ENCODE measurements at places on chromosomes 2 and 18.

GRCh38 chr18:22701795-22702194, 231.3 kb upstream of the RBBP8 start:
- DNase-seq: no peak

- no peak for DNase-seq
These were observed 42.9 kb downstream of the MMADHC start for GRCh38 chr2:149544692-149545091.

DNA sequence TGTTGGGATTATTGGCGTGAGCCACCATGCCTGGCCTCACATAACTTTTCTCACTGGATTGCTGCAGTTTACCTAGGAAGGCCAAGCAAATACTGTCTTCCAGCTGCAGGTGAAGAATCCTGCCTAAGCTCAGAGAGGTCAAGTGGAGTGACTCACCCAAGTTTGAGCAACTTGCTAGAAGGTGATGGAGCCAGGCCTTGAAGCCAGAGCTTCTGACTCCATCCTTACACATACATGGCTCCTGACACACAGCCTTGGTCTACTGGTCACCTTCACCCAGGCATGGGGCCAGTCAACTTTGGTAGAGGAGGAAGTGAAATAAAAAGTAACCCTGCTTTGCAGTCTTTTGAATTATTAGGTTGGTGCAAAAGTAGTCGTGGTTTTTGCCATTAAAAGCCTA, 93.5 kb downstream of the VWA3B start:
- DNase-seq: no peak

DNA sequence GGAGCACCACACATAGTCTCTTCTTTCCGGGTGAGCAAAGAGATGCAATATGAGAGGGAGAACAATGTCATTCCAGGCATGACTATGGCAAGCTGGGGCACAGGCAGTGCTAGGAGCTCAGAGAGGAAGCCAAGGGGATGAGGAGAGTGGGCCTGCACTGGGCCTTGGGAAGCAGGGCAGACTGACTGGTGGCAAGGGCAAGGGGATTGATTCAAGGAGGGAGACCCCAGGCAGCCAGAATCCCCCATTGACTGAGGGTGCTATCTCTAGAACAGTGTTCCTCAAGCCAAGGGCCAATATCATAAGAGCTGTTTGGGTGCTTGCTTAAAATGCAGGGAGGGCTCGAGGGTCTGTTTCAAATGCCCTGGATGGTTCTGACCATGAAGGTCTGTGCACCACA, 36.1 kb downstream of the MARCO start:
- DNase-seq: no peak

DNA sequence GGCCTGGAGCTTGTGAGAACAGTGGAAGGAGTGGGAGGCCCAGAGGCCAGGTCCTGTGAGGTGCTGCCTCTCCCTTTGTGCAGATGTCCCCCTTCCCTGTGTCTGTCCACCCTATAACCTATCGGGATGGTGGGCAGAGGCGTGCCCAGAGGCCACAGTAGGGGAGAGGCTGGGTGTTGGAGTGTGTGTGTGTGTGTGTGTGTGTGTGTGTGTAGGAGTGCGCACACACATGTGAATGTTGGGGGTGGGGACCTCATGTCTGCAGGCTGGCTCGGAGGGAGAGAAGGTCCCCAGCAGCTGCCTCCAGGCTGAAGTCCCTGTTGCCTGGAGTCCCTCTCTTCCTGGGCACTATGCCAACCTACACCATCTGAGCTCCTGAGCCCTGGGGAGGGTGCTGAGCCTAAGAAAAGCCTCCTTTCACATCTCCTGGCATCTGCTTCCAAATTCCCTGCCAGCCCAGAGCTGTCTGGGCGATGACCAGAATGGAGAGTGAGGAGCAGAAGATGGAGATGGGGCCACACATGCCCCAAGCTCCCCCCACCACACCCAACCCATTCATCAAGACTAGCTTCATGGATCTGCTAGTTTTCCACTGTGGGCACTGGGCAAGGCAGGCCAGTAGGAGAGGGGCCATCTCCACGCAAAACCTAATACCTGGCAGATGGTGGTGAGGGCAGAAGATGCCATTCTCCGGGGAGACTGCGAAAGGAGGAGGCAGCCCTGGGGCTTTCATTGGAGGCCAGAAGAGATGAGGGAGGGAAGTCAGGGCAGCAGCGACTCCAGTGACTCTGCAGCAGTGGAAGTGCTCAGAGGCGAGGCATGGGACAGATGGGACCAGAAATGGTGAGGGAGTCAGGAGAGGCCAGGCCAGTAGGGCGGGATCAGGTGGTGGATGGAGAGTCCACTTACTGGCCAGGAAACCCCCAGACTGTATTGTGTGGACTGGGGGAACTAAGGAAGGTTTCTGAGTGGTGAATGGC, 20.3 kb downstream of the KCNK3 start:
- DNase-seq: no peak

GRCh38 chr2:177322801-177323261, 58.3 kb upstream of the NFE2L2 start:
- DNase-seq: no peak

GRCh38 chr2:74833418-74834233, at the start of gene HK2:
TSS of gene HK2 (plus strand) at chr2:74834127. CDS start at chr2:74834581, 454 bp downstream.
- peak; percentile 100 for DNase-seq

GRCh38 chr18:40985436-40985835, 969.6 kb upstream of the PIK3C3 start:
- no peak for DNase-seq

GRCh38 chr18:10759241-10759640, 233.4 kb downstream of the NAPG start:
- no peak for DNase-seq

- no peak for DNase-seq
These were observed 335.3 kb downstream of the PTPRM start for GRCh38 chr18:7902399-7902839.

GRCh38 chr2:241891315-241891987, 21.9 kb downstream of the RTP5 start:
- no peak for DNase-seq

- DNase-seq: no peak
These were observed 29.5 kb upstream of the SAP130 start for GRCh38 chr2:128057334-128057733.

DNA sequence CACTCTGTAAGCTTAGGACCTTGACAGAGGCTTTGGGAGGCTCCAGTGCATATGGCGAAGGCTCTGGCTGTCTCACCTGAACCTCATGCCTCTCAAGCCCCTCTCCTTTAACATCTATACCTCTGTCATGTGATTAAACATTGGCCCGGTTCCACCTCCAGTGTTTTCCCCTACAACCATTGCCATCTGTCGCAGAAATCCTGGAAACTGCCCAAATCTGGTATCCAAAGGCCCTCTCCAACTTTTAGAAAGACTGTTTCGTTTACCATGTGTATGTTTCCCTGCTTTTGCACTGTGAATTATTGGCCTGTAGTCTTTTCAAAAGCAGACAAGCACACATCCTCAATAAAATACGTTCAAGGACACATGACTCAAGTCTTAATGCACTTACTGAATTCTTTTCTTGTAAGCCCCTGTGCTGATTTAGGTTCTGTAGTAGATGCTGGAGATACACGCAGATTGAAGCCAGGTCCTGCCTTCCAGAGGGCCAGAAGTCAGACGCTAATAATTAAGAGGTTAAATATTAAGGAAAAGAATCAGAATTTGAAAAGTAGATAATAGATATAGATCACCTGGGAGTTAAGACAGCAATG, 386.4 kb upstream of the SLC14A2 start:
- DNase-seq: no peak

DNA sequence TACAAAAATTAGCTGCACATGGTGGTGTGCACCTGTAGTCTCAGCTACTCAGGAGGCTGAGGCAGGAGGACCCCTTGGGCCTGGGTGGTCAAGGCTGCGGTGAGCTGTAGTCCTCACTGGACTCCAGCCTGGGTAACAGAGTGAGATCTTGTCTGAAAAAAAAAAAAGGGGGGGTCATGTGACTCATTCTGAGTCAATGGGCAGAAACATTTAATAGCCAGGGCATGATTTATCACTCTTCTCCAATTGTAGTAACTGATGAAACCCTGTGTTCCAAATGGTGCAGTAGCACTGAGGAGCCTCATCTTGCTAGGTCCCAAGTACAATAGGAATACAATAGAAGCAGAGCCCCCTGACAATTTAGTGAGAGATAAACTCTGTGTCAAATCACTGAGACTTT, 78.9 kb upstream of the CCDC68 start:
- no peak for DNase-seq

GRCh38 chr2:227407591-227408151, 19.9 kb upstream of the SCYGR1 start:
- DNase-seq: no peak

DNA sequence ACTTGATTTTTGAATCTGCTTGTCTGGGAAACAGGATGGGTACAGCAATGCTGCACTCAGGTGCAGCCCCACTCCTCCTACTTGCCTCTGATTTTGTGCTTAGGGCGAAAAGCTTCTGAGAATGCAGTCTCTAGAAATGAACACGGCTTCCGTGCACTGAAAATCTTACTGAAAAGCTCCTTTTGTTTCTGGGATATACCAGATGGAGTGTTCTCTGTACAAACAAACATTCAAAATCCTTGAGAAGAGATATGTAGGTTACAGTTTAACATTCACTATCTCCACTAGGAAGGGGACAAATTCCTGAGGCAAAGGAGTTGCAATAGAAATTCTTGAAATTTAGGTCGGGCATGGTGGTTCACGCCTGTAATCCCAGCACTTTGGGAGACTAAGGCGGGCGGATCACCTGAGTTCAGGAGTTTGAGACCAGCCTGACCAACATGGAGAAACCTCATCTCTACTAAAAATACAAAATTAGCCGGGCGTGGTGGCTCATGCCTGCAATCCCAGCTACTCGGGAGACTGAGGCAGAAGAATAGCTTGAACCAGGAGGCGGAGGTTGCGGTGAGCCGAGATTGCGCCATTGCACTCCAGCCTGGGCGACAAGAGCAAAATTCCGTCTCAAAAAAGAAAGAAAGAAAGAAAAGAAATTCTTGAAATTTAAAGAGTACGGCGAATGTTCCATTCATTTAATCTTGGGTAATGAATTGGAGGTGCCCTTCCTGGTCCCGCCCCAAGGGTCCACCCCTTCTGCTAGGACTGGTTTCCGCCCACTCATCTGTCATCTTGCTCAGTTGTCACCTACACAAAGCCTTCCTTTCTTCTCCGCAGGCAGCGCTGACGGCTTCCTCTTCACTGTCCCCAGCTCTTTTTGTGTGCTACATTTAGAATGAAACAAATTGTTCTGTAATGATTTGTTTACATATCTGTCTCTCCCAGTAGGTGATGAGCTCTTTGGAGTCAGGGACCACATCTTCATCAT, 92.4 kb downstream of the SOCS6 start:
- DNase-seq: no peak

- DNase-seq: no peak
These were observed 68.3 kb upstream of the MRPS9 start for GRCh38 chr2:104969564-104969963.

DNA sequence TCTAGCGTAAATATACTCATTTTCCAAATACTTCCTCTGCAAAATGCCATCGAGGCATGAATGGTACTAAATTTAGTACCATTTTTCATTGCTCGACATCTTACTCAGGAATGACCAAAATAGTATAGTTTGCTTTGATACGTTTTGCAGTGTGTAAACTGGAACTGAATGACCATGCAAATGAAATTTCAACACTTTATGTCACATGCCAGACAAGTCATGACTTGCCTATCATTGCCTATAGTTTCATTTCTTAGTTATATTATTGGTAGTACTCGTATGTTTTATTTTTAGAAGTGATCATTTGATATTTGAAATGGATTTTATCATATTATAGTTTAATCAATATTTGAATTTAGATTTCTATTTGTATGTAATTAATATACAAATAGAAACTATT, 9.1 kb downstream of the MSTN start:
- no peak for DNase-seq

GRCh38 chr2:129756276-129756675, 223.2 kb upstream of the RAB6C start:
- no peak for DNase-seq

GRCh38 chr2:38243186-38243880, 133.7 kb downstream of the ATL2 start:
- DNase-seq: no peak

DNA sequence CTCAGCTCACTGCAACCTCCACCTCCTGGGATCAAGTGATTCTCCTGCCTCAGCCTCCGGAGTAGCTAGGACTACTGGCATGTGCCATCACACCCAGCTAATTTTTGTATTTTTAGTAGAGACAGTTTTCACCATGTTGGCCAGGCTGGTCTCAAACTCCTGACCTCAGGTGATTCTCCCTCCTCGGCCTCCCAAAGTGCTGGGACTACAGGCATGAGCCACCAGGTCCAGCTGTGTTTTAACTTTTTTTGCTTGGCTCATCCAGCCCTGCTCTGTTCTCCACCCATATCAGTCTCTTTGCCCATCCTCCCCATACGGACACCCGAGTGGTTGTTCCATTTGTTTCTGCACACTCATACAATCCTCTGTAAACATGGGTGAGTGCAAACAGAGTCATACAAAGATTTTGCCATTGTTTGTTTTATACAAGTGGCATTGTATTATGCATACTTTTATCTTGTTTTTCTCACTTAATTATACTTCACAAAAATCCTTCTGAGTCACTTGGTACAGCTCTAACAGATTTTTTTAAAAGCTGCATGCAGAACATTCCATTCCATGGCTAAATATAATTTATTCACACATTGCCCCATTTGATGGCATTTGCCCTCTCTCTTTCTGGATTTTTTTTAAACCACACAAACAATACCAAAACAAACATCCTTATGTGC, 5.3 kb downstream of the APOB start:
- no peak for DNase-seq

DNA sequence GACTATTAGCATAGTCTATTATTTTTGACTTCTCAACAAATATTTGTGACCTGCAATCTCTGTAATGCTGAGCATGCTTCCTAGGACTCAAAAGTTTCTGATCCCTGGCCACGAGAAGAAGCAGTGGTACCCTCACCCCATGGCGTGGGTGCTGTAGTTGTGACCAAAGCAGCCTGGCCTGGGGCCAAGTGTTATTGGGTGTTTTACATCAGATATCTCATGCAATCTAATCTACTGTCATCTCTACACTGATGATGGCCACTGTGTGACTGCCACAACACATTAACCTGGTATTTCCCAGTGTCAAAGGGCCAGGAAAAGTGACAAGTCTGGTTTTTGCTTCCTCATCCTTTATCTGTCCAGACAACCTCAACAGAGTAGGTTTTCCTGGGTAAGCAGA, 80.8 kb upstream of the WIPF1 start:
- DNase-seq: no peak

DNA sequence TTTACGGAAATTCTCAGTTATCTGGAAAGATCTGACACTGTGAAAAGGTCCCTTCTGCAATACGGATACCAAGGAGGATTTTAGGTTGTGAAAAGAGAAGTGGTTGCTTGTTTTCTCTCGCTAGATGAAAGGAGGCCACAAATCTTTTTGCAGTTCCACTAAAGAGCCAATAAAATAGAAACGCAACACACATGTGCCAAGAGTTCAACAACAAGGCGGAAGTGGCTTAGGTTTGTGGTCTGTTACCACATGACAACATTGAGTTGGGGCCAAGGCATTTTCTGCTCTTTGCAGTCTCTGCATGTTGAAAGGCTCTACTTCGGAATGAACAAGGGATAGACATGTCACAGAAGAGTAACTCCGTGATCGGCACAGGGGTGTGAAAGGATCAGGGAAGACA, 115.7 kb upstream of the OSR1 start:
- peak; percentile 57 for DNase-seq

- DNase-seq: no peak
These were observed 12.3 kb downstream of the CREG2 start for GRCh38 chr2:101374821-101375561.

- no peak for DNase-seq
These were observed 27.6 kb upstream of the IL1R1 start for GRCh38 chr2:102114851-102115497.
